Stimulated activated CD4-positive, alpha-beta T cell treated with anti-CD3 and anti-CD28 coated beads, TNF-alpha, amount 100 ng/mL, for 48 hours (primary cell): ENCODE measurements at places on chromosomes 7 and 10.
A peak's percentile ranks its signal among the peaks of the same experiment; 100 is the strongest.

DNA sequence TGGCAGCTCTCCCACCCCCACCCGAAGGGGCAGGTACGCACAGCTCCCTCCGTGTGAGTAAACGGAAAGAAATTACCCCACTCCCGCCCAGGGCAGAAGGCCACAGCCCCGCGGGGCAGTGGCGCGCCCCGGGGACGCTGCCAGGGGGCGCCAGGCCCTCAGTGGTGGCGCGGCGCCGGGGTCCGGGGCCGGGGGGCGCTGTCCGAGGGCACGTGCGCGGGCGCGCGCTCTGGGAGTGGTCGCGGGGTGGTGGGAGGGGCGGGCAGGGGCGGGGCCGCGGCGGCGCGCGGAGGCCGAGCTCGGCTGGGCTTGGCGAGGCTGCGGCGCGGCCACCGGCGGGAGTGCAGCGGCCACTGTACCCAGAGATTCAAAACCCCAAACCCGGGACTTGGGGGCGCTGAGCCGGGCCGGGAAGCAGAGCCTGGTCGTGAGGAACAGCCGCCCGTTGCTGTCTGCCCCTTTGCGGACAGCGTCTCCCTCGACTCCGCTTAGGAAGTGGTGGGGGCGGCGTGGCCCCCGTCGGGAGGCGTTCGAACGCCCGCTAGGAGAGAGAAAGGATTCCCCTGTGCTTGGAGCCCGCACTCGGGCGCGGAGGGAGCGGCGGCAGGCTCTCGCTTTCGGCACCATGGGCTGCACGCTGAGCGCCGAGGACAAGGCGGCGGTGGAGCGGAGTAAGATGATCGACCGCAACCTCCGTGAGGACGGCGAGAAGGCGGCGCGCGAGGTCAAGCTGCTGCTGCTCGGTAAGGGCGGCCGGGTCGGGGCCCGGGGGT, at the start of gene GNAI1:
GNAI1 (plus strand) TSS at position 296 of the 773 bp plus-strand sequence; CDS start at position 626, 330 bp downstream.
- no peak for DNase-seq

DNA sequence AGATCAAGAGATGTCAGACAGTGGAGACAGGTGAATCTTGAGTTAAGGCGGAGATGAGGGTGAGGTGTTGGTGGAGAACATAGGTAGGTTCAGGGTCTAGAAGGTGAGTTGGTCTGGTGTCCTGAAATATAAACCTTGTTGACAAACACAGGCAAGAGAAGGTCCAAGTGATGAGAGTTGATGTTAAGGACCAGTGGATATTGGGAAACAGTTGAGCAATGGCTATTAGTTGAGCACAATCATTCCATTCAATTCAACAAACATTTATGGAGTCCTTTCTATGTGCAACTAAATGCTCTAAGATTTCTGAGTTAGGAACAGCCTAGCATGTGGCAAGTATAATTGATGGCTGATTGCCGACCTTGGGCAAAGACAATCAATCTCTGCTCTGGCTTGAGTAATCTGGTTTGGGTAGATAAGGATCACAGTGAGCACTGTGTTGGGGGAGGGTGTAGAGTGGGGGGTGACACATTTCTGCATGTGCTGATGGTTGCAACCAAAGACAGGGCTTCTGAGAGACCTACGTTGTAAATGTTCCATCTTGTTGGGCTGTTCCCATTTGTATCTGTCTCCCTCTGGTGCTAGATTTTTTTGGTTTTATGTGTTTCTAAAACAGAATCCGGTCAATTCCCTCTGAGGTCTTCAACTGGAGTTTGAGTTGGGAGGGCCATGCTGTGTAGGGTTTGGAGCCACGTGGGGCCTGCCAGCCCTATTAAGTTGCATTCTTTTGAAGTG, 201.1 kb downstream of the BAMBI start:
- DNase-seq, result no peak

- no peak for DNase-seq
These were observed 28.4 kb downstream of the IQCE start for GRCh38 chr7:2587134-2587533.

DNA sequence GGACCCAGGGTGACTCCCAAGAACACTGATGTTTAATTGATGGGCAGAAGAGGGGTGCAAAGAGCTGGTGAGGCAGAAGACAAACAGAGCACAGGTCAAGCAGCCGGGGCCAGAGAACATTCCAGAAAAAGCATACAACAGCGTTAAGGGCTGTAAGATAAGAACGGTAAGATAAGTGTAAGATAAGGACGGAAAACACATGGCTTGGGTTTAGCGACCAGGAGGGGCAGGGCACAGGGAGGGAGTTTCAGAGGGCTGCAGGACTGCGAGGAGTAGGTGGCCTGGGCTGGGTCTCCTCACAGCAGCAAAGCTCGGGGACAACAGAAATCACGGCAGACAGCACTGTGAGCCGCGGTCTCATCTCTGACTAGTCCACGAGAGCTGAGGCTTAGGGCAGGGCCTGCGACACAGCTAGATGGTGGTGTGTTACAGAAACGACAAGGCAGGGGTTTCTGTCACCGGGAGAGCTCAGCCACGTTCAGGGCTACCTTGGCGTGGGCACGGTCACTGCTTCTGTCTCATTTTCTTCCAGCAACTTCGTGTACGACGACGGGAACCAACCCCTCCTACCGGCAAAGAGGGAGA, 24.6 kb downstream of the BRI3 start:
- DNase-seq, result no peak

DNA sequence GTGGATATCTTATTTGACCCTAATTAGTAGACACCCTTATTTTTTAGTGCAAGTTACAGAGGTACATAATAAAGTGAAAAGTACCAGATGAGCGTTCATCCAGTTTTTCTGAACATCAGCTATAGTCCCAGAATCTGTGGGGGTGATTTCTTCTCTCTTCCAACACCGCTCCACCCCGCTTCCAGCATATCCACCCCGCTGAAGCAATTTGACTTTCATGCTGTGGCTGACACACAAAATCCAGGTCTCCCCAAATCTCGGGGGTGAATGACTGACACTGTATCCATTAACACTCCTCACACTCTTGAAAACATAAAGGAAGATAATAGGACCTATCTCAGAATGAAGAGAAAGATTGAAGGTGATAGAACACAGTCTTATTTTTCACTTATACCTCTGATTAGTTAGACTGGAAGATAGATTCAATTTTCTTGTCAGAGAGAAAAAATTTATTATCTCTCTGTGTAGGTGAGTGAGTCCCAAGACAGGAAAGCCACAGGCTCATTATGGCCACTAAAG, 143.4 kb downstream of the ANLN start:
- no peak for DNase-seq

DNA sequence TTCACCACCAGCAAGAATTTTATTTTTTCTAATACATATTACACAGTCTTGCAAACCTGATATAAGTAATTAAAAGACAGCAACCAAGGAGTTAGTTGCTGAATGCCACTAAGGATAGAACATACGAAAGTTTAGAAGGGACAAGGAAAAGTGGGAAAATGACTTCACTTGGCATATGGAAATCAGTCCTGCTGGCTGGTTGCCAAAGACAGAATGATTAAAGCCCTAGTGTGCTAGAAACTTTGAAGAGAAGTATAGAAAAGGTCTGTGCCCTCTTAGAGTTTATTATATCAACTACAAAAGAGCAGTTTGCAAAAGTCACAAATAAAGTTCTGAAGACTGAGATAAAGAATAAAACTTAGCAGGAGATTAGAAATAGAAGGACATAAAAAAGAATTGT, 5.8 kb upstream of the YAE1 start:
- no peak for DNase-seq

DNA sequence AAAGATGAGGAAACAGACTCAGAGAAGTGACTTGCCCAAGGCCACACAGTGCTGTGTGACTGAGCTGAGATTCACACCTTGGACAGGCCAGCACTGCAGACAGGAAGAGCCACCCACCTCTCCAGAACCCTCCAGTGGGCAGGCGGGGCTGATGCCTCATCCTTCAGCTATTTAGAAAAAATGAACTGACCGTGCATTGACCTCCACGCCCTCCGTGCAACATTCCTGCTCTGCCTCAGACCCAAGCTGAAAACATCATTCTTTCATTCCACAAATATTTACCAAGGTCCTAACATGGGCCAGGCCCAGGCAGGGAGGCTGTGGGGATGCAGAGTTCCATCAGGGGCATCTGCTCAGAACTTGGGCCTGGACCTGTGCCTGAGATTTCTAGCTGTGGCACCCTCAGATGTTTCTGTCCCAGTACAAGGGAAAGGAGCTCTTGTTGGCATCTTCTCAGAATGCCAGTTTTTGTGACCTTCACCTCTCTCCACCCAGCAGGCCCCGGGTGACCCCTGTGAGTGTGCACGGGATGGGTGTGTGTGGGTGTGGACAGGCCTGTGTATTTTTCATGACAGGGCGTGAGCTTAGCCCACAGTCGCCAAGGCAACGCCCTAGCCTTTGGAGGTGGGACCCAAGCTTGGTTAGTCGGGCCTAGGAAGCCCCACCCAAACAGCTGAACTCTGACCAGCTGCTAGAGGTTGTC, 6.5 kb downstream of the VSIR start:
- no peak for DNase-seq

DNA sequence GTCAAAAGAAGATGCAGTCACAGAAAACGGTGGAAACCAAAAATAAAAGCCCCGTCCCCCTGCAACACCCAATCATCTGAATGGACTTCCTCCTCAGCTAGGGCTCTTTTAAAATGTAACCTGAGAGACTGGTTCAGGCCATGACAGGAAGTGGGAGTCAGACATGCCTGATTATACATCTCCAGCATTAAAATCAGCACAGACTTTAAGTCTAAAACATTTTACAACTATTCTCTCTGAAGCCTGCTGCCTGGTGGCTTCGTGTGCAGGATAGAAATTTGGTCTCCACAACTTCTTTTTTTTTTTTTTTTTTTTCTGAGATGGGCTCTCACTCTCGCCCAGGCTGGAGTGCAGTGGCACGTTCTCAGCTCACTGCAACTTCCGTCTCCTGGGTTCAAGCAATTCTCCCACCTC, 30.3 kb downstream of the HACD1 start:
- no peak for DNase-seq

GRCh38 chr7:135430626-135431025, 79.3 kb downstream of the CNOT4 start:
- DNase-seq, result no peak

GRCh38 chr7:36314491-36314890, 75.2 kb upstream of the ANLN start:
- no peak for DNase-seq

DNA sequence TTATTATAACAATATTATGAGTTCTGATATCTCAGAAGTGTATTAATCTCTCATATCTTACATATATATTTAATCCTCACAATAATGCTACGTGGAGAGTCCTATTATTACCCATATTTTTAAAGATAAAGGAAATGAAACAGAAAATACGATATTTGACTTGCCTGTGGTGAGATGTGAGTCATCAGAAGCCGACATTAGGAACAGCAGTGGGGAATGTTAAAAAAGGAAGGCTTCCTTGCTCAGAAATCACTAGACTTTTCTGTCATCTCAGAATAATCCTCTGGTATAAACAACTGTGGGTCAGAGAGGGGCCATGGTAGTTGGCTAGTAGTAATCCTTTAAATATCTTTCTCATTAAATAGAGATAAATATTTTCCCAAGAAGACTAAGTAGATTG, 402.3 kb upstream of the PCDH15 start:
- DNase-seq, result no peak

- peak; percentile 34 for DNase-seq
These were observed 623 bp downstream of the TYSND1 start for GRCh38 chr10:70145666-70146488.

GRCh38 chr7:114567416-114567815, 152.8 kb downstream of the FOXP2 start:
- DNase-seq, result no peak

DNA sequence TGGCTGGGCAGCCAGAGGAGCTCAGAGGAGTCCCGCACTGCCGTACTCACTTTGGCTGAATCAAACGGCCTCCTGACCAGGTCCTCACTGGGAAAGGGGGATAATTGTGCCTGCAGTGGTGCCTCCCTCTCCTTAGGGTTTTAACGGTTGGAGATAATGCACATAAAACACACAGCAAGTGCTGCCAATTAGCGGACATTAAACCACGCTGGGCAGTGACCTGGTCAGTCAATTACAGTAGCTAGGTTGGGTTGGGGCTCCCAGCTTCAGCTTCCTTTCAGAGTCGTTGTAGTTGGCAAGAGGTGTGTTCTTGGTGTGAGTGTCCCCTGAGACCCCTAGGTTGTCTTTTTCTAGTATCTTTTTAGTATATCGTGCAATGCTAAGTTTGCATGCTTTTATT, 146.6 kb downstream of the C10orf105 start:
- no peak for DNase-seq

DNA sequence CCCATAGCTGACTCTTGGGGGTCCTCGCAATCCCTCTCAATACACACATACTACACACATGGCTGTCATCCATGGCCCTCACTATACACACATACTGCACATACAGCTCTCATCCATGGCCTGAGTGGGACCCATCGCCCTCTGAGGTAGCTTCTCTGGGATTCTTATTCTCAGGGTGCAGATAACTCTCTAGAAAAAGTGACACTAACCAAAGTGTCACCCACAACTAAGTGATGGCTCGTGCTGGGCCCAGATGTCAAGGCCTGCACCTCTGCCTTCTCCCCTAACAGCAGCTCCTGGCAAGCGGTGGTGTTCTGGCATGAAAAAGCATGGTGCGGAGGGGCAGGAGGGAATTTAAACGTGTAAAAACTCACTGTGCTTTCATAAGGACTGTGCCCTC, 62.7 kb upstream of the ZPBP start:
- no peak for DNase-seq

DNA sequence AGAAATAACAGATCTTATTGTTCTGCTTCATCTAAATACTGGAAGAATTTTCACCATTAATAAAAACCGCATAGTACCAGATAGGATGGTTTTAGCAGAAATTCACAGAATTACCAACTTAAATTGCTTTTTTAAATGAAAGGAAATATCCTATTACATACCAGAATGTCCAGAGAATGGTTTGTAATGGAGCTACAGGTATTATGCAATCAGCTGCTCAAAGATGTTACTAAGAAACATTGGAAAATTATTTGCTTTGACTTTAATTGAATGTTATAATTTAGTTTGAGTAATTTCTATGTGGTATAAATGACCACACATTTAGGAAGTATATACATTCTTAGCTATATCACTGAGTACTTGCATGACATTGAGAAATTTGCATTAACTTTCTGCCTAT, 338.3 kb downstream of the ETV1 start:
- DNase-seq, result no peak

- DNase-seq, result no peak
These were observed 1.8 kb downstream of the PSMG3 start for GRCh38 chr7:1567896-1568510.

- peak; percentile 1 for DNase-seq
These were observed 509.8 kb downstream of the SUGCT start for GRCh38 chr7:40644454-40645188.

DNA sequence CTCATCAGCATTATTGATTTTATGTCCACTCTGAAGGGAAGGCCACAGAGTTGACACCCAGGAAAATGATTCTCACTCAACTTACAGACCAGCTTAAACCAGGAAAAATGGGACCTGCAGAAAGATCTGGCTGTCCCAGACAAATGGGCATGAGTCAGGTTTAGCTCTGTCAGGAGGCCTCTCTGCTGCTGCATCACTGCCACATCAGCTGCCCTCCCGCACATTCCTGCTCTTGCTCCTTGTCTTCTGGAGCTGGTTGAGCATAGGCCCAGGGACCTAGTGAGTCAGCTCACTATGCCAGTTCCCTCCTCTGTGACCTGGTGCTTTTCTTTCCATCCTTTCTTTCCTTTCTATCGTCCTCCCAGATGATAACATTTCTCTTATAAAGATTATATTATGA, 18.8 kb upstream of the SMNDC1 start:
- DNase-seq, result no peak

- no peak for DNase-seq
These were observed 6.4 kb upstream of the JAZF1 start for GRCh38 chr7:28187012-28187411.
